ENCODE measurements at places on chromosomes 1 and 21.
A peak's percentile ranks its signal among the peaks of the same experiment; 100 is the strongest.

DNA sequence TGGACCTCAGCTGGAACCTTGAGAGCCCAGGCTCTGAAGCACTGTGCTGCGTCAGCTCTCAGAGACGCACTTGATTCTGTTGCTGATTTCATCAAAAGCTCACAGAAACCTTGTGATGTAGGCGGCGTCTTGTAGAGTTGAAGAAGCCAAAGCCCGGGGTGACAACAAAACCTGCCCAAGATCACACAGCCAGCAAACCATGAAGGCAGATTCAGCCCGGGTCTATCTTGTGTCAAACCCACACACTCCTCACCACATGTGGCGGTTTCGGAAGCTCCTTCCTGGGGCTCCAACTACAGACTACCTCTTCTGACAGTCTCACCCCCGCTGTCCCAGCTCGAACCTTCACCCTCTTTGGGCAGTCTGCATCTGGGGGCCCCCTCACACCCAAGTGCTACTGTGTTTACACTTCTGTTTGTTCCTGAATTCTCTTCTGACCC, 50.4 kb downstream of the TENT5C start:
- DNase-seq, result peak; percentile 76

DNA sequence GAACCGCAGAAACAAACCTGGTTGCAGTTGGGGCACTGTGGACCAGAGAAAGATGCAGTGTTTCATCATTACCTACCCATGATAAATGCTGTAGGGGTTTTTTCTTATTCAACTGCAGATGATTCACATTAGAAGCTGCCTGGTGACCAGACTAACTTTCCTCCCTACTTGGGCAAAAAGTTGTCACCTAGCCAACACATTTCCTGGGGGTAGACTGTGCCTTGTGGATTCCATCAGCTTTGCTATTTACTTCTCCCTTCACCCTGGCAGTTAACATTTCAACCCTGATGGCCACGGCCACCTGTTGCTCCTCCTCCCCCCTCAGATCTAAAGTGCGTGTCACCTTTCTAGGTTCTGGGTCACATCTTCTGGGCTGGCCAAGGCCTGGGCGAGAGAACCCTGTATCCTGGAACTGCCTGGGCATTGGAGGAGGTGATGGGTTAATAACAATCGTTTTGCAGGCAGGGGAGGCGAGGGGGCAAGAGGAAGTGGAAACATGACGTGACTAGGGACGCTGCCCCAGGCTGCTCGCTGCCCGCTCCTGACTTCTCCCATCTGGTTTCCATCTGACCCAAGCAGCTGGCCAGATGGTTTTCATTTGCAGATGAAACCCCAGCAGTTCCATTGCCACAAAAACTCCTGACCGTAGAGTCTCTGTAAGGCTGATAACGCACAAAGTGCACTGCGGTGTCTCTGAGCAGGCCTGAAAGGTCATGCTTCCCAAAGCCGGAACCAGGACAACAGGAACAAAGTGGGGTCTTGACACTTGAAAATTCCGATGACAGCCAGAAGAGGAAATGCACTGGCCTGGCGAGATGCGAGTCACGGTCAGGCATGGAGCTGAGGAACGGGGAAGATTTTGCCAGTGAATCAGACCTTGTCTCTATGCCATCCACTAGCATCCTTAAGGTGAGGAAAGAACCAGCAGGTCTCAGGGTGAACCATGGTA, 36.6 kb downstream of the CAPZB start:
- peak; percentile 46 for DNase-seq

- no peak for DNase-seq
These were observed 378.7 kb downstream of the KCNT2 start for GRCh38 chr1:196229546-196229945.

DNA sequence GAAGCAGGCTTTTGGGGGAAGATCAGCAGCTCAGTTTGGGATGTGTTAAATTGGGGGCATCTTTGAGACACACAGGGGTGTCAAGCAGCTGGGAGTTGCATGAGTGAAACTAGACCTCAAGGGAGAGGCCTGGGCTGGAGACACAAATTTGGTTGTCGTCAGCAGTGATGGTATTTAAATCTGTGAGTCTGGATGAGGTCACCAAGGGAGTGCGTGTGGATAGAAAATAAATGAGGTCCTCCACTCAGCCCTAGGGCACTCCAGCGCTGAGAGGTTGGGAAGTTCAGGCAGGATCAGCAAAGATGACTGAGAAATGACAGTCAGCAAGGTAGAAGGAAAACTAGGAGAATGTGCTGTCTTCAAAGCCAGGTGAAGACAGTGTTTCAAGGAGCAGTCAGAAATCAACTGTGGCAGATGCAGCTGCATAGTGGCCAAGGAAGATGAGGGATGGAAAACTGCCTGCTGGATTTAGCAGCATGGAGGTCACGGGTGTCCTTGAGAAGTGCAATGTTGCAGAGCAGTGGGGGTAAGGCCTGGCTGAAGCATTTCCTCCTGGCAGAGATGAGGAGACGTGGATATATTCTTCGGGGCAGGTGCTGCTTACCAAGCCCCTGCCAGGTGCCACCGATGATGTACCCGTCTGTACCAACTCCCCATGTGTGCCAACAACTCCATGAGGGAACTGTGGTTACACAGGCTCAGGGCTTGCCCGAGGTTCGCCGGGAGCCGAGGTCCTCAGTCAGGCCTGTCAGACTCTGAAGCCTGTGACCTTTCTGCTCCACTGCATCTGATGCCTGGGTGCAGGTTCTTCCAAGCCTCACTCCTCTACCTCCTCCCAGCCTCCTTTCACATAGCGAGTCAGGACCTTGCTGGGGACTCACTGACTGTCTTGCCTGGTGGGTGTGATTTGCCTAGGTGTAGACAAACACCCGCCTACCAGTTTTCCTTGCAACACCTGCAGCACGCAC, 11.3 kb downstream of the MAP7D1 start:
- DNase-seq, result no peak

- no peak for DNase-seq
These were observed 115.6 kb downstream of the APP start for GRCh38 chr21:26055010-26055409.

GRCh38 chr21:46190491-46191131, 6.4 kb upstream of the SPATC1L start:
- no peak for DNase-seq
